ENCODE measurements at places on chromosomes 7 and 10.
A peak's percentile ranks its signal among the peaks of the same experiment; 100 is the strongest.

DNA sequence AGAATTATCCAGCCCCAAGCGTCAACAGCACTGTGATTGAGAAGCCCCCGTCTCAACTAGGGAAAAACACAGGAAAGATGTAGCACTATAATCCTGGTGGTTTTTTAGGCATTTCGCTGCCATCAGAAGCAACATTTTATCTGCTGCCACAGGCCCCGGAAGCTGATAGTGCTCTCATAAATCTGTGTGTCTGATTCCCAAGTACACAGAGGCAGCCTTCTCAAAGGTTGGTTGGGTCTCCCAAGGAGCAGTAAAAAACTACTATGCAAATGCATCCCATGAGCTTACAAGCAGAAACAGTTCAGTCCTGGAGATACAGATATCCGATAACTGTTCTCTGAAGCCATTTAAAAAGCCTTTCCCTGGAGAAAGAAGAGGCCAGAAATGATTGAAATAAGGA is 45.8 kb upstream of the LYZL1 start:
- DNase-seq: no peak

GRCh38 chr10:77274046-77274795 is 363.4 kb downstream of the KCNMA1 start:
- no peak for DNase-seq

DNA sequence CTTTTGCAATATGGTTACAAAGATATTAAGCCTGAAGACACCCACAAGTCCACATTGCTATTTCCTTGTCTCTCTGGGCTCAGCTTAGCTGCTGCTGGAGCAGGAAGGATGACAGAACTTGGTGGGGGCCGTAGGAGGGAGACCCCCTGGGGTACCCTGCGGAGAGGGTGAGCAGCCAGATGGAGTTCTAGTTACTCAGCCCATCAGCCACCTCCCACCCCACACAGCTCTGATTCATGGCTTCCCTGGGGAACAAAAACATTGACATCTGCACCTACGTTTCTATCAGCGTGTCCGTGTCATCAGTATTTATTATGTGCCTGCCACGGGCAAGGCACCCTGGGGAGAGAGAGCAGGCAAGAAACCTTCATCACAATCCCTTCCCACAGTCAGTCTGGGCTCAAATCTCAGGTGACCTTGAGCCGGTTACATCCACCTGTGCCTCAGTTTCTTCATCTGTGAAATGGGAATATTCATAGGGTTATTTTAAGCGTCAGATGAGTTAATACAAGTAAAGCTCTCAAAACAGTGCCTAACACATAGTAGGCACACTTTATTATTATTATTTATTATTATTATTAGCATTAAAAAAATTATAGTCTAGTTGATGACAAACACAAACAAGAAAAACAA is 131.5 kb downstream of the C10orf105 start:
- DNase-seq: no peak

DNA sequence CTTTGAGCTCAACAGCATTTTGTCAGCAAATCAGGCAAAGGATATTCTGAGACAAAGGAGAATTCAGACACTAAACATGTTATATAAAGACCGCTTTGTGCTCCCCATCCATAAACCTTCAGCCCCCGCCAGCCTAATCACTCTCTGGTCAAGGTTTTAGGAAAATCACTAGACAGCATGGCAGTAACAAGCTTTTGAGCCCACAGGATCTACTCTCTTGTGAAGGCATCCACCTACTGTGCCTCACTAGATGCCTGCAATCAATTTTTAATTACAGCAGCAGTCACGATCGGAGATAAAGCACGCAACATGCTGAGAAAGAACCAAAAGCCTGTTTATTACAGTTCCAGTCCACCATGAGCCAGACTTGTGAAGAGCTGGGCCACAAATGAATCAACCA is 19.1 kb downstream of the PDE1C start:
- DNase-seq: no peak

DNA sequence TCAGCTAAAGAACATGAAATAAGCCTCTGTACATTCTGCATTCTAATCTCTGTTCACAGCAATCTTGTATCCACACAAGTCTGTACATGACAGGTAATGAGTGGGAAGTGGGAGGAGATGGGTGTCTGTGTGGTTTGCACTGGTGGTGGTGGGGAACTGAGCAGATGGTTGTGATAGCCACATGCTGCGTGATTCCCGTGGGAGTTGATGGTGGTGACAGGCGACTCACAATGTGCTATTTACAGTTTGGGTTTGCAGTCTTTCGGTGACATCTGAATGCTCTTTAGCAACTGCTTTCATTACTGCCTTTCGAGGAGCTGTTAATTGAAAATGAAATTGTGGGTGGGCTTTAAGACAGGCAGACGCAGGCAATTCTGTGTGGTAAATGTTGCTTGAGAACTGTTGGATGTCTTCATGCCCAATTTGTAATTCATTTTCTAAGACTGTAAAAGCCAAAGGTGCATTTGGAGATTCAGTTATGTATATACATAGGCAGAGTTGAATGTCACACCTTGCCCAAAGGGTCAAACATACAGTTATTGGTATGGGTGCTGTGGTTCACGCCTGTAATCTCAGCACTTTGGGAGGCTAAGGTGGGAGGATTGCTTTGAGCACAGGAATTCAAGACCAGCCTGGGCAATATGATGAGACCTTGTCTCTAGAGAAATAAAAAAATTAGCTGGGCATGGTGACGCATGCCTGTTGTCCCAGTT is 308.2 kb downstream of the AUTS2 start:
- DNase-seq: no peak

DNA sequence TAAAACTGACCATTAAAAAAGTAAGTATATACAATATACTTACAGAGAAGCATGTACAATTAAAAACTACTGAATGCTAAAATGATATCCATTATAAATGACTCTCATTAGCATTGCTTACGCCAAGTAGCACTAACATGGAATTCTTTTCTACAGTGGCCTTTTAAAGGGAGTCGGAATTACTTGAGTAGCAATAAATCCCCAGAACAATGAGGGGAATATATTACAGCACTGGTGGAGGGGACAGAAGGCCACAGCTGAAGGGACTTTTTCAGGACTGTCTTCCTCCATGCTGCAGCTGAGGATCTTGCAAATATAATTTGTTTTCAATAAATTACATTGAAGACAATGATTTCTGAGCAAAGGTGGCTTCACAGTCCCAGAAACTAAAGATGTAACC is 97.0 kb downstream of the ALOX5 start:
- DNase-seq: no peak

GRCh38 chr10:101043363-101043707 is 12.3 kb downstream of the SFXN3 start:
- no peak for DNase-seq

GRCh38 chr10:29689001-29689400 is 54.2 kb upstream of the SVIL start:
- DNase-seq: no peak

- no peak for DNase-seq
Measured at GRCh38 chr10:18279173-18279572, 138.9 kb downstream of the CACNB2 start.

DNA sequence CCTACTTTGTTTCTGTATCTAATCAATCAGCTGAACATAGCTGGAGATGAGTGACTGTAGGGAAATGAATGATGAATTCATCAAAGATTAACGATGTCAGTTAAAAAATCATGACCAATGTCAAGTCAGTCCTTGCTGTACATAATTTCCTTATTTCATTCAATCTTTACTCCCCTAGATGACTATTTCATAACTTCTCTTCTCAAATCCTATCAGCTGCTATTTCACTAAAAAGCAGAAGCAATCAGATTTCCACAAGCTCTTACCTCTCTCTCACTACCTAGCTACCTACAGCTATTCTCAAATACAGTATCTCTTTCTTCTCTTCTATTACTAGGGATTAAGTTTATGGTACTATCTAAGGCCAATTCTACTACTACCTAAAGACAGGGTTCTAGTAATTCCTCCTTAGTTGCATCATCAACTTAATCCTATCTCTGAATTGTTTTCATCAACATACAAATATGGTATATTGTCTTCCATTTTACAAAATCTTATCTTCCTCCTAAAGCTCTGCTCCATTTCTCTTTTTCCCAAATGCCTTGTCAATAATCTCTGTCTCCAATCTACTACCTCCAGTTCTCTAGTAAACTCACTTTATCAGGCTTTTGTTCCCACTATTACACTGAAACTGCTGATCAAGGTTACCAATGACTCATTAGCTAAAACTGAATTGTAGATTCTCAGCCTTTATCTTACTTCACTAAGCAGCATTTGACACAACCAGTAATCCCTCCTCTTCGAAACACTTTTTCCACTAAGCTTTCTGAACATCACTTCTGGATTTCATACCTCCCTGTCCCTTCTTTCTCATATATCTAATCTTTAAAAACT is 28.4 kb downstream of the JMJD1C start:
- no peak for DNase-seq

DNA sequence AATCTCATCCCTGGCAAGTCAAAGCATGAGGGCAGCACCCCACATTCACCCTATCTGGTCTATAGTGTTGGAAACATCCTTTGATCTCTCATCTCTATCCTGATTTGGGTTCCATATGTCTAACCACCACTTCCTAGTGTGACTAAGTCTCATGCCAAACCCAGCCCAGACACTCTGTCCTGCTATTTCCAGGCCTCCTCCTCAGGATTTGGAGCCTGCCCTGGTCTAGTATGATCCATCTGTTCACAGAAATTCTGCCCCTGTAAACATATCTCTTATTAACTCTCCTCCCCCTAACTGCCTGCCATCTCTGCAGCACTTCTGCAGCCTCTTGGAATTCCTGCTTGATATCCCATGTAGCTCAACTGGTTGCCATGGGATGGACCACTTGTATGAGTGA is 320.9 kb upstream of the IMMP2L start:
- DNase-seq: no peak

GRCh38 chr7:74228951-74229900 is 19.4 kb downstream of the LAT2 start:
- no peak for DNase-seq

- DNase-seq: no peak
Measured at GRCh38 chr10:24982319-24983112, 30.1 kb upstream of the PRTFDC1 start.

GRCh38 chr10:7866176-7866575 is 47.9 kb downstream of the TAF3 start:
- DNase-seq: no peak

- no peak for DNase-seq
Measured at GRCh38 chr7:144474800-144475615, 71.5 kb upstream of the NOBOX start.

GRCh38 chr10:126650161-126650560 is 20.3 kb downstream of the C10orf90 start:
- no peak for DNase-seq

DNA sequence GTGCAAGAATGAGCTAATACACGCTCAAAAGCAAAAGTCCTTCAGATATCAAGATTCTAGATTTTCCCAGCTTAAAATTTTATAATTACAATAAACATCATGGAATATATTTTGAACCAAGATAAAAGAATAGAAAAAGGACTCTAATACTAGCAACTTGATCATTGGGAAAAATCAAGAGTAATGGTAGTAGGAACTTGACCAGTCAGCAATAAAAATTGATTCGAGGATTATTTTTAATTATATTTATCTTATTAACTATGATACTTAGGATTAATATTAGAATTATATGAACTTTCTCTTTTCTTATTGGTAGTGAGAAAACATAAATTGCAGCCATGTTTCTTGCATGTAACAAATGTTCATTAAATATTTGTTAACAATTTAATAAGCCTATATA is 152.0 kb downstream of the GNAI1 start:
- DNase-seq: no peak

DNA sequence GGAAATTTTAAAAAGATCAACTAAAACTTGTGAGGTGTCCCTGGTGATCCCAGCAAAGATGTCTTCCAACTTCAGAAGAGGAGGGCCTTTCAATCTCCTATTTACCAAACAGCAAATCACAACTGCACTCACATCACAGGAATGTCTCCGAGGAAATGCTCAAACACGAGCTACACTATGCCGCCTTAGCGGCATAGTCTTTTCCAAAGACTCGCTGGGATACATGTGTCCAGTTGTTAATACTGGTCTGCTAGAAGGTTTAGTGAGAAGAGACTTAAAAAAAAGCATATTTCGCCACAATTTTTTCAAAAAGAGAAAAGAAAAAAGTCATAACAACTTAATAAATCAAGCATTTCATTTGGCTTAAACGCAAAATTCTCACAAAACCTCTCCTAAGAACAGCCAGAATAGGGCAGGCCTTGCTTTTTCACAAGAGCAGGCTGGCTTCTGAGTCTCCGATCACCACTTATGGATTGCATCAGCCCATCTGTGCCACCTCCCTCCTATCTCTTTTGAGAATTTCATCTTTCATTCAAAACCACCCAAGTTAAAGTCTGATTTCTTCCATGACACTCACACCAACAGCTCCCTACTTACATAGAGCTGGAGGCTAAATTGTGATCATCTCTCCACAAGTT is 66.1 kb downstream of the GNA12 start:
- no peak for DNase-seq

- no peak for DNase-seq
Measured at GRCh38 chr10:114576716-114577115, 81.4 kb downstream of the ABLIM1 start.

GRCh38 chr7:141640239-141640840 is 61.6 kb downstream of the DENND11 start:
- no peak for DNase-seq

- DNase-seq: peak; percentile 62
Measured at GRCh38 chr10:59880971-59881510, 25.3 kb downstream of the CCDC6 start.

- no peak for DNase-seq
Measured at GRCh38 chr7:91551377-91552175, 287.3 kb downstream of the FZD1 start.

DNA sequence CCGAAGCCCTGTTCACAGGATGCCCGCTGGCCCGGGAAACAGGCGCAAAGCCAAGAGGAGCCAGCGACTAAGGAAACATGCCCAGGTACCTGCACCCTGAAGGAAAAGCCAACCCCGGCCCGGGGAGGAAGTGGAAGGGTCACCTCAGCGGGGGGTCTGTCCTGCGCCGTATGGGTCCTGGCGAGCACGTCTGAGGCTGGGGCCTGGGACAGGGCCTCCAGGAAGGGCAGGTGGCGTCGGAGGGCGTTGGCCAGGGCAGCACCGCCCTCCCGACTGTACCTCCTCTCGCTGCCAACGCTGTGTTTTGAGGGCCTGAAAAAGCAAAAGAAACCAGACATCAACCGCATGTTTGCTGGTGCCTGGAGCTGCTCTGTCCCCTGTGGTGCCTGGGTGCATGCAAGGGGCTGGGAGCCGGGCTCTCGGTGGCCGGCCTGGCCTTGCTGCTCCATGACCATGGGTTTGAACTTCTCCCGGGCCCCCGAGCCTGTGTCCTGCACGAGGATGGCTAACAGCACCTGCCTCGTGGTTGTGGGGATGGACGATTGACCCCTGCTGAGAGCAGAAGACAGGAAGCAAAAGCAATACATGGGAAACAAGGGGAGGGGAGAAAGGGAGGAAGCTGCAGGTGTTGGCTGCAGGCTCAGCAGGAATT is 395.3 kb downstream of the PTPRN2 start:
- no peak for DNase-seq

GRCh38 chr10:121078036-121078435 is 226.9 kb downstream of the WDR11 start:
- DNase-seq: no peak
